Bronchial epithelial cell (primary cell): ENCODE measurements at places on chromosomes 3 and 15. TPM values are rescaled to one million over a fixed set of nuclear protein-coding genes. Genes with fewer than 3 reads are reported as not detected.

DNA sequence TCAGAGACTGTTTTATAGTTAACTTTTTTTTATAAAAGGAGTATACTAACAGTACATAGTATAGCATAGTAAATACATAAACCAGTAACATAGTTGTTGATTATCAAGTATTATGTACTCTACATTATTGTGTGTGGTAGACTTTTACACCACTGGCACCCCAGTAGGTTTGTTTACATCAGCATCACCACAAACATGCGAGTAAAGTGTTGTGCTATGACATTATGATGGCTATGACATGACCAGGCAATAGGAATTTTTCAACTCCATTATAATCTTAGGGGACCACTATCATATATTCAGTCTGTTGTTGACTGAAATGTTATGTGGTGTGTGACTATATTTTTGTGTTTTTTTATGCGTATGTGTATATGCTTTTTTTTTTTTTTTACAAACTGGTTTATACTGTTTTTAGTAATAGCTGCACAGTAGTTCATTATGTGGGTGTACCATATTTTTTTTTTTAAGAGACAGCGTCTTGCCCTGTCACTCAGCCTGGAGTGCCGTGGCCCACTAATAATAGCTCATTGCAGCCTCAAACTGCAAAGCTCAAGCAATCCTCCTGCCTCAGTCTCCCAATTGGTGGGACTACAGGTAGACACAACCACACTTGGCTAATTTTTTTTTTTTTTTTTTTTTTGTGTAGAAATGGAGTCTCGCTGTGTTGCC, 1.9 kb downstream of the CAPN7 start:
- DNase-seq, result no peak

DNA sequence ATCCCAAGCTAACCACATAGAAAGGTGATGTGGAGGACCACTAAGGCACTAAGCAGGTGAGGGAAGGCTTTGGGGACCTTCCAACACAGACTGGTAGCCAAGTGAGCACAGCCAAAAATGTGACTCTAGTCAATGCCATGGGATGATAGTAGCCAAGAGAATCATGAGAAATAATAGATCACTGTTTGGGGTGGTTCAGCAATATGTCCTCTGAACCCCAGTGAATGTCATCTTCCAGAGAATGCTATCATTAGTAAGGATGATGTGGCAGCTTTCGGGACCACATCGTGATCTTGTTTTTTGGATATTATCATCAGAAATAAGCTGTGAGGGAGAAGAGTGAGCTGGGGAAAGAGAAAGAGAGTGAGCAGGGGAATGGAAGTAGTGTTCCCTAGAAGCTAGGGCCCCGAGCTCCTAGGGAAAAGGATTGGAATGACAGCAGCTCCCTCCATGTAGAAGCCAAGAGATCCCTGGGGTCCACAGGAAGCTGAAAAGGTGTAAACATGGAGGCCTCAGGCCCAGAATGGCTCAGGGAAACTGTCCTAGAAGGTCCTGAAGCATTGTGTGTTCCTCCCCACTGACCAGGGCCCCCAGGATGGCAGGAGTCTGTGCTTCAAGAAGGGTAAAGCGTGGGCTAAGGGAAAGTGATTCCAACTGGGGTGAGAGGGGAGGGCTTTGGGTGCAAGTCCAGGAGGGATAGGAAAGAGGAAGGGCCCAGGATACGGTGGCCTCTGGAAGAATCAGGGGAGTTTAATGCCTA, 56.6 kb upstream of the KLF13 start:
- DNase-seq, result no peak

- no peak for DNase-seq
Observed at GRCh38 chr3:134059671-134060560, 30.2 kb upstream of the SLCO2A1 start.

DNA sequence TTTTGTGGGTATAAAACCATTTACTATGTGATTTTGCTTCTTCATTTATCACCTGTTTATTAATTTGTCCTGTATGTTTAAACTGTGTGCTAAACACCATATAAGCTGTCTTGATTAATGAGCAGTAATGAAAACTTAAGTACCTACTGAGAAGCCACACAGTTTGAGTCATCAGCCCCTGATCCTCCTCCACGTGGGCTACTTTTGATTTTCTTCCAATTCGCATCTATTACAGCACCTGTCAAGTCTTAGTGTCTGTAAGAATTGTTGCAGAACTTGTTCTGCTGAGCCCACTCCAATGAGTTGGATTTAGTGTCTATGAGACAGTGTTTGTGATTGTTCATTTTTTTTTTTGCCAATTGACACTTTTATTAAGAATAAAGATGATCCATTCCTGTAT, 16.8 kb downstream of the EPHA6 start:
- DNase-seq, result no peak

GRCh38 chr3:46399098-46399497, 7.8 kb downstream of the CCR5AS start:
- no peak for DNase-seq

DNA sequence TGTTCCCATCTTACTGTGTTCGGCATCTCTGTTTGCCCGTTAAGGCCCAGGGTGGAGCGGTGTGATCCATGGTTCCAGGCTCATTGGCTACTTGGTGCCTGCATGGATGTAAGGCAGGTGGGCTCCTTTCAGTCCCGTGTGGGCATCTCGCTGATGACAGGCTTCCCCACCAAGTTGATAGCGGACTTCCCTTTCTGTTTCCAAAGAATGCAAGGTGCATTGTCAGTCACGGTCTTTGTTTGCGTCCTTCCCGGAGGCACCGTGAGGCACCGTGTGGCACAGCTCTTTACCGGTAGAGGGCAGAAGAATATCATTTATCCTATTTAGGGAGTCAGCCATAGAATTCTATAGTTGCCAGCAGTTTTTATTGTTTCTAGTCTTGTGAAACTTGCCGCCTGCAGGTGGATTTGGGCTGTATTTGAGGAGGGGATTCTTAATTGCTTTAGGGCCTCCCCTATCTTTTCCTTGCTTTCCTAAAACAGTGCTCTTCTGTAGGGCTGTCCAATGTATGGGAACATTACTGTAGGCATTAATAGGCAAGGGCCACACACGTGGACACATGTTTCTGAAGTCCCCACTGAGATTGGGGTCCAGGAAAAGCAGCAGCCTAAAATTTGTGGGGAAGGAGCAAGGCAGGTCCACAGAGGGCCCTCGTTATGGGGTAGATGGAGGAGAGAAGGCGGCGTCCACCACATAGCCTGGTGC, 244.1 kb downstream of the SLCO3A1 start:
- DNase-seq, result peak; percentile 51

- DNase-seq, result no peak
Observed at GRCh38 chr3:71451060-71451459, 132.5 kb downstream of the FOXP1 start.

GRCh38 chr15:61421938-61422337, 192.8 kb upstream of the RORA start:
- peak; percentile 17 for DNase-seq

DNA sequence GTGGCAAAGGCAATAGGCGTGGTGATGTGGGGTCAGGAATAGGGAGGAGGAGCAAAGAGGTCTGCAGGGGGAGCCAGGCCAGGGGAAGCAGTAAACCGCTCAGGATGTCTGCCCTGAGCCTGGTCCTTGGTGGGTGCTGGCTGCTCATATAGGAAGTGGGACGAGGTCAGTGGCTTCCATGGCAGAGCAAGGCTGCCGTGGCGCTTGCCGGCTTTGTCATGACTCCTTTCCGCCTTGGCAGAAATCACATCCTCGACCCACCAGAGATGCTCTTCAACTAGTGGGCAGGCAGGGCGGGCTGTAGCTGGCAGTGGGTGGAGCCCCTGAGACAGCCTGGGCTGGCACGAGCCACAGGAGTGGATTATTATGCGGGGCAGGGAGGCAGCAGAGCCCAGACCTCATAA, 13.1 kb upstream of the SKOR1 start:
- no peak for DNase-seq

- peak; percentile 79 for DNase-seq
Observed at GRCh38 chr3:33372218-33373081, 67.8 kb downstream of the UBP1 start.

- DNase-seq, result peak; percentile 17
Observed at GRCh38 chr3:71580636-71581456, 2.7 kb downstream of the FOXP1 start.

The SEC62 gene
- total RNA-seq, result 27.1 and 39.2 TPM in 2 replicates

The TRANK1 gene
- 0.53 and 1.0 TPM in 2 replicates for total RNA-seq

The PLCB2 gene
- total RNA-seq, result not detected in 2 replicates

The FSIP1 gene
- total RNA-seq, result 9.5 and 28.8 TPM in 2 replicates

The CPN2 gene
- total RNA-seq, result not detected in 2 replicates

The LEO1 gene
- total RNA-seq, result 21.9 and 41.2 TPM in 2 replicates

The RHO gene
- not detected in 2 replicates for total RNA-seq
